ENCODE measurements at places on chromosomes 5 and 9.

DNA sequence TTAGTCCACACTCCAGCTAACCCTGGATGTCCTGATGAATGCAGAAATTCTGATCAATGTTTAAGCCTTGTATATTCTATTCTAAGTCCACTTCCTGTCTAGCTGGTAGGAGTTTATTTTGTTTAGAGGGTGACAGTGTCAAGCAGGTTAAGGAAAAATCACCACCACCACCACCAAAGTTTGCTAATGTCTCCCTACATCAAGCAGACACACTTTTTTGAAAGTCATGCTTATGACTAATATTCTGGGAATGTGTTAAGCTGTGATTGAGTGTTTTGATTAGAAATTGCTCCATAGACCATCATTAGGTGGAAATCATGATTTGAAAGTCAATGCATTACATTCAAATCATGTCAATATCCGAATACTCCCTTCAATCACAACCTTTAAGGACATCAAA is 1530.1 kb downstream of the MAT2B start:
- DNase-seq = no peak

DNA sequence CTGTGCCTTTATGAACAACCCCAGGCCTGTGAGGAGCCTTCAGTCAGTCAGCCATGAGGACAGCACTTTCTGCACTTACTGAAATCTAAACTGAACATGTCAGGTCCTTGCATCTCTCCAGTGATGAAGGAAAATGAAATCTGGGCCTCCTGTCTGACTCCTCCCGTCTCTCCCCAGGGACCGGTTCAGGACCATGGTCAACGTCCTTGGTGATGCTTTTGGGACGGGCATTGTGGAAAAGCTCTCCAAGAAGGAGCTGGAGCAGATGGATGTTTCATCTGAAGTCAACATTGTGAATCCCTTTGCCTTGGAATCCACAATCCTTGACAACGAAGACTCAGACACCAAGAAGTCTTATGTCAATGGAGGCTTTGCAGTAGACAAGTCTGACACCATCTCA is 77.0 kb upstream of the PLPP6 start:
- no peak for DNase-seq

DNA sequence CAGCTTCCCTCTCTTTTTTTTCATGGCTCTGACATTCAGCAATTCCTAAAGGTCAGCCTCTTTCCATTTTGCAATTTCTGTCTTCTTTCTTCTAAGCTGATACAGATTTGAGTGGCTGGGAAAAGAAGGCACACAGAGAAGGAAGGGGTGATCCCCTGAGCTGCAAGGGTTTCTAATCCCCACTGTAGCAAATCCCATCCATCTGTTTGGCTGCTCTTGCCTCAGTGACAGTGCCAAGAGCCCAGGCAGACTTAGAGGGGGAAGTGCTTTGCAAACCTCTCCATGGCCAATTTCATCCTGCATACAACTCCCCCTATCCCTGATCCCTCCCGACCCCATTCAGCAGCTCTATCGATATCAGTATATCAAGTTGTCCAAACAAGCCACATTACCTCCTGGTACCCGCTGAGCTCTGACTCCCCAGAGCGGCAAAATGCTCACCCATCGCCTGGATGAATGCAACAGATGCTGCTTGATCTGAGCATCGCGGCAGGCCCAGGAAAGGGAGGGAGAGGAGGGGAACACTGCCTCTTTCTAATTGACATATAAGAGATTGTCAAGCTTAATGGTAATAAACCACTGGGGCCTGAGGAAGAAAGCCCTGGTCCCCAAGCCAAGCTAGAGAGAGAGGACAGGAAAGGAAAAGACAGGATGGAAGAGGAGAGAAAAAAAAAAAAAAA is 268.9 kb downstream of the ASTN2 start:
- no peak for DNase-seq

DNA sequence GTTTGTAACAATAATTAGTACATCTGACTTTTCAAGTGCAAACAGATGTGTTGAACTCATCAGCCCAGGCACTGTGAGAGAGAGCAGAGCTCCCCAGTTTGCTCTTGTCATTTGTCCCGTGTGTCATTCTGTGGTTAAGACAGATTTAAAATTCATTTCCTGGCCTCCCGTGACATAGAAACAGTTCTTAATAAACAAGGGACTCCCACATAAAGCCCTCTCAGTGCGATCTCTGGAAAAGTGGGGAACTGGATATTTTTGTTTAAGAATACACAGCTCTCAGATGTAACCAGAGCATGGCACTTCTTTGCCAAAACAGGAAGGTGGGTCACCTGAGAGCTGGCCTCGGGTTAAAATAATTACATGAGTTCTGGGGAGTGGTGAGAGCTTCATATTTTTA is 58.6 kb downstream of the PRKACG start:
- no peak for DNase-seq

DNA sequence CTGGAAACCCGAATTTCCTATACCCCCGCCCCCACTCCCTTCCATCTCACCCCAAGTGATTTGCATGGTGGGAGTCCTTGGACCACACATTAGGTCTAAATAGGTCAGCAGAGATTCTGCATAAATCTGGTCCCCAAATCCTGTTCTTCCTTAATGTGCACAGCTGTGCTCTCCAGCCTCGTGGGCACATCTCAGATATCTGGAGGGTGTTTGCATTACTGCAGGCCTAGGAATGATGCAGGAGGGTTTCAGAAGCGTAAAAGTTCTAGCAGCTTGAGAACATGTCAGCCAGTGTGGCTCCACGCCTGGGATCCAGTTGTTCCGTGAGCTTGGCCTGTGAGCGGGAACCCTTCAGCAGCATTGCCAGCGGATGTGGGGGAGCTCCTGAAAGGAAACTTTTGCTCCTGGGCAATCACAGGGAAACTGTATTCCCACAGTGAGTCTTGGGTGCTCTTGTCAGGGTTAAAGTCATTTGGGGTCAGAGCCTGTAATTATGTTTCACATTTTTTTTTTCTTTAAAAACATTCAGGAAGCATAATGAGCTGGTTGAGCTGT is 12.9 kb downstream of the ARHGAP26 start:
- no peak for DNase-seq

GRCh38 chr5:14699807-14700400 is 35.4 kb downstream of the OTULIN start:
- DNase-seq = no peak

GRCh38 chr5:107766439-107766838 is 95.7 kb upstream of the EFNA5 start:
- no peak for DNase-seq

- DNase-seq = no peak
These were observed 441.2 kb upstream of the CHD1 start for GRCh38 chr5:99369797-99370593.

DNA sequence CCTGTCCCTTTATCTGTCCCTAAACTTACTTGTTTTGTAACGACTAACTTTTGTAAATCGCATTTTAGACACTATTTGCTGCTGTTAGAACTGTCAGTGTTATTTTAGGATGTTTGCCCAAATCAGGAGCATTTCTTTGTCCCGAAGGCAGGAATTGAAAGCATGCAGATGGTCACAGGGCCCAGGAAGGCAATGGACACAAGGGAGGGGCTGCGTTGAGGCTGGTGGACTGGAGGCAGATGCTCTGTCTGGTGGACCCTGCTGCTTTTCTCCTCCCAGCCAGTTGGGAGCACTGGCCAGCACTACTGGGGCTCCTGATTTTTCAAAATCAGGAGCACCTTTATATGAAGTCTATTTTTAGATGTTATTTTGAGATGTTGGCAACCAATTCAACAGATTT is 31.7 kb downstream of the DOCK2 start:
- no peak for DNase-seq
